ENCODE measurements at places on chromosomes 1 and 21.

- DNase-seq = no peak
These were observed 338.6 kb upstream of the SNX7 start for GRCh38 chr1:98322966-98323365.

- no peak for DNase-seq
These were observed 78.3 kb downstream of the NOS1AP start for GRCh38 chr1:162147760-162148159.

GRCh38 chr1:219732814-219733491 is 120.0 kb upstream of the ZC3H11B start:
- DNase-seq = no peak

DNA sequence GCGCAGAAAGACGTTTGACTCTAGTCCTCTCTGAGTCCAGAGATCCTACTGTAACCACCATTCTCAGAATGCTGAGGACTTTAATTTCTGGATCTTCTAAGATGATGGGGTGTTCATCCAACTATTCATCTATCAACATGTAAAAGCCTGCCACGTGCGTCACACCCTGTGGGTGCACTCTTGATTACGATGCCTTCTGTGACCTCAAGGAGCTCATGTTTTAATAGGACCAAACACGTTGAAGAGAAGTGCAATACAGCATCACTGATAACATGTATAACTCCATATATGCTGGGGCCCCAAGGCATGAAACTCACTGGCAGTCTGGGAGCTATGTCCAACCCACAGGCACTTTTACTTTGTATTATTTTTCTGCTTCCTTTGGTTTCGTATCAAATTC is 19.0 kb downstream of the KIAA0040 start:
- DNase-seq = no peak

DNA sequence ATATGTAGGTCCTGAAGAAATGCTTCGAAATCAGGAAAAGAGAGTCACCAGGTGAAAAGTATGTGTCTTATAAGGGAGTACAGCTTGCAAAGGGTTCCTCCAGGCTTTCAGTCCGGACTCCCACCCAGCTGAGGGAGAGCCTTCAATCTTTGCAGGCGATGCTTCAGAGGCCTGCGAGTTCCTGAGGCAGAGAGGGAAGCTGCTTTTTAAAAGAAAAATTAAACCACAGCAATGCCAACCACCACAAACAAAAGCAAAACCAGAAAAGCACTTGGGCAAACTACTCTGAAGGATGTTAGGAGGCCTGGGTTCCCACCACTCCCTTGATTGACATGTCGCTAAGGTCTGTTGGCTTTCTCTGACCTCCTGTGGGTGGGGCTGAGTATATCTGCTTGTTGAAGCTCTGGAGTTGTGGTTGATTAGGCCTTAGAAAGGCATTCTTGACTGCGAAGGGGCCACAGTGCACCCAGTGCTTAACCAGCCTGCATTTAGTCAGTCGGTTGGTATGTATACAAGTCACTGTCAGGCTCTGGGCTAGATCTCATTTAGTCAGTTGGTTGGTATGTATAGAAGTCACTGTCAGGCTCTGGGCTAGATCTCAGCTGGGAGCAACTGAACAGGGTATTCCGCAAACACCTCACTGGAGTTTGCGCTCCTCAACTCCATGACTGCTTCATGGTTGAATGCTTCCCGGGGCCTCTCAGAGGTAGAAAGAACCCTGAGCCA is 1.2 kb downstream of the NIPAL3 start:
- DNase-seq = no peak

DNA sequence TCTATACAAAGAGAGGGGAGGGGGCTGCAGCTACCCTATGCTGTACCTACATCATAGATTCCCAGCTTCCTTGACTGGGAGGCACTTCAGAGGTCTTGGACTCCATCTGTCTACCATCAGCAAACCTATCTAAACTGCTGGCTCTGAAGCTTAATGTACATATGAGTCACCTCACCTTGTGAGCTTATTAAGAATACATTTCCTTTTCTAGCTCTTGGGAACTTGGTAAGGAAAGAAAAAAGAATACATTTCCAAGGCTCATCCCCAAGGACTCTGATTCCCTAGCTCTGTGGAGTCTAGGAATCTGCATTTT is 50.0 kb upstream of the PRELP start:
- DNase-seq = no peak

GRCh38 chr1:234143681-234144080 is 229.6 kb upstream of the COA6 start:
- DNase-seq = no peak

- peak; percentile 56 for DNase-seq
These were observed 143.0 kb downstream of the URB2 start for GRCh38 chr1:229769006-229769405.

- peak; percentile 53 for DNase-seq
These were observed 284.7 kb downstream of the CAMTA1 start for GRCh38 chr1:7069931-7070330.

DNA sequence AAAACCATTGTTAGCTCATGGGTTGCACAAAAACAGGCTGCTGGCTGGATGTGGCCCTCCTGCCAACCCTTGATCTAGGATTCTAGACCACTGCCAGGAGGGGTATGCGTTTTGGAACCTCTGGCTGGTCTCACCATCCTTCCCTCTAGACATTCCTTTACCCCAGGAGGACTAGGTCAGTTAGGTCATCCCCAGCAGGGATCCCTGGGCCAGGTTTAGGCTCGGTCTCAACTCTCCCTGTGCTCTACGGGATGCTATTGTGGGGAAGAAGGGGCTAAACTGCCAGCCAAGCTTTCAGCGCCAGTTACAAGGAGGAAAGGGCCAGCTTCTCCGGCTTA is 22.7 kb downstream of the SLC2A1 start:
- DNase-seq = no peak
